ENCODE measurements at places on chromosomes 7 and 10. TPM values are rescaled to one million over a fixed set of nuclear protein-coding genes. Genes with fewer than 3 reads are reported as not detected.

The PDE1C gene
- total RNA-seq: 0.74 TPM

The FAM13C gene
- 1.2 TPM for total RNA-seq

The ZSWIM8 gene
- total RNA-seq: 59.4 TPM

The HYAL4 gene
- total RNA-seq: not detected

The CFAP69 gene
- 5.0 TPM for total RNA-seq

The CDK14 gene
- total RNA-seq: 48.7 TPM

The ZMIZ2 gene
- total RNA-seq: 21.3 TPM

The CDHR3 gene
- 1.2 TPM for total RNA-seq

The MDFIC gene
- 46.2 TPM for total RNA-seq

The IDI2 gene
- not detected for total RNA-seq

The SGCE gene
- total RNA-seq: 40.4 TPM

The SYT15B gene
- total RNA-seq: 1.5 TPM

The ZNF248 gene
- 10.4 TPM for total RNA-seq

The GPR85 gene
- total RNA-seq: 2.6 TPM

Data from smooth muscle cell of the umbilical artery (primary cell).